ENCODE measurements at places on chromosomes 2 and 18. TPM values are rescaled to one million over a fixed set of nuclear protein-coding genes. Genes with fewer than 3 reads are reported as not detected.

GRCh38 chr2:44943693-44944101, 2.2 kb downstream of the SIX3 start:
- peaks cover 24% of the 10 kb centered on the region for H3K4me1 ChIP-seq
- H3K36me3 ChIP-seq: no peaks in the 10 kb centered on the region
- no peak overlapping the region for H3K4me3 ChIP-seq
- no peak for DNase-seq

GRCh38 chr2:27776097-27776496, 4.6 kb downstream of the MRPL33 start:
- peaks cover 30% of the 10 kb centered on the region for H3K4me1 ChIP-seq
- peaks cover 25% of the 10 kb centered on the region for H3K36me3 ChIP-seq
- no peak overlapping the region for H3K4me3 ChIP-seq
- no peaks in the 10 kb centered on the region for H3K27me3 ChIP-seq

TWIST2 gene
- 12.2 TPM for total RNA-seq

DNA sequence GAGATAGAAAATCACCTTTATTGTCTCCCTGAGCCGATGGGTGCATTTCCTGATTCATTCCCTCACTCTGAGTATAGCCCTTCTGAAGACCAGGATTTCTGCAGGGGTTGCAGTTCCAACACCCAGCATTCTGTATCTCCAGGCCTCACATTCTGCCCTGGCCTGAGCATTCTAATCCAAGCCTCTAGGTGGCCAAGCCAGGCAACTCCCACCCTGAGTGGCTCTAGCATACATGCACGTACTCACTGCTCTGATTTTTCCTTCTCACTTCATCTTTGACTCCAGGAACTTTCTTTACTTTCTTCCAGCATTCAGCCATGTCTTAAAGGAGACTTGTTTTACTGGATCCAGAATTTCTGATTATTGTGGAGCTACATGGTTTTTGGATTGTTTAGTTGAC, 100.7 kb upstream of the STK39 start:
- DNase-seq: no peak
- no peaks in the 10 kb centered on the region for H3K36me3 ChIP-seq
- no peaks in the 10 kb centered on the region for H3K27me3 ChIP-seq

WIPF1 gene
- 71.5 TPM for total RNA-seq

- no peak for DNase-seq
- H3K27me3 ChIP-seq: no peaks in the 10 kb centered on the region
- H3K4me3 ChIP-seq: no peak overlapping the region
- H3K4me1 ChIP-seq: peaks cover 5% of the 10 kb centered on the region
- H3K36me3 ChIP-seq: no peaks in the 10 kb centered on the region
Observed at GRCh38 chr18:10458691-10459090, 4.3 kb downstream of the APCDD1 start.
